ENCODE measurements at places on chromosomes 16 and 17.

DNA sequence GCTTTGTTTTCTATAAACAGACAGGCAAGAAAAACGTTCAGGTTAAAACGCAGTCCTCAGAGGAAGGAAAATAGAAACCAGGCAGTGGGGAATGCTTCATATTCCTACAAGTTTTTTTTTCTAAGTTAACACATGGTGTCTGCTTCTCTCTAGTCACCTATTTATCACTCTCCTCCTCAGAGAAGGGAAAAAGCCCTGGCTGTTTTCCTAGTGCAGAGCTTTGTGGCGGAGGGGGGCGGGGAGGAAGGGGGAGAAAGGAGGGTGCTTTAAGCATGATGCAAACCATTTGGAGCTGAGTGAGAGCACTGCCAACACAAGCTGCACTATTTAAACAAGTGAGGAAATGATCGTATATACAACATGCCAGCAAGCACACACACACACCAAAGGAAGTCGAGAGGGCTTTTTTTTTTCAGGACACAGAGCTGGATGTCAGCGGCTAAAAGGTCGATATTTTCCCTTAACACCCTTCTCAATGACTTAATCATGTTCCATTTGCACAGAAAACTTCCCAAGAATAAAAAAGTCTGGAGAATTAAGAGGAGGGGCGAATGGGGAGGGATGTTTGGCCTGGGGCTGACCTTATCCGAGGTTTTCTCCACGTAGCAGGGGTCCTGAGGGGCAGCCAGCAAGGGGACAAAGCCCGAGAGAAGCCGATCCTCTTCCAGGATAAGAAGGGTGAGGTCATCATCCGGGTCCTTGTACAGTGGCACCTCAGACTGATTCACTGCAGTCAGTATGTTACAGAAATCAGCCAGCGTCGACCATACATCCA is 117.4 kb downstream of the HIC1 start:
- DNase-seq, result peak; percentile 97

DNA sequence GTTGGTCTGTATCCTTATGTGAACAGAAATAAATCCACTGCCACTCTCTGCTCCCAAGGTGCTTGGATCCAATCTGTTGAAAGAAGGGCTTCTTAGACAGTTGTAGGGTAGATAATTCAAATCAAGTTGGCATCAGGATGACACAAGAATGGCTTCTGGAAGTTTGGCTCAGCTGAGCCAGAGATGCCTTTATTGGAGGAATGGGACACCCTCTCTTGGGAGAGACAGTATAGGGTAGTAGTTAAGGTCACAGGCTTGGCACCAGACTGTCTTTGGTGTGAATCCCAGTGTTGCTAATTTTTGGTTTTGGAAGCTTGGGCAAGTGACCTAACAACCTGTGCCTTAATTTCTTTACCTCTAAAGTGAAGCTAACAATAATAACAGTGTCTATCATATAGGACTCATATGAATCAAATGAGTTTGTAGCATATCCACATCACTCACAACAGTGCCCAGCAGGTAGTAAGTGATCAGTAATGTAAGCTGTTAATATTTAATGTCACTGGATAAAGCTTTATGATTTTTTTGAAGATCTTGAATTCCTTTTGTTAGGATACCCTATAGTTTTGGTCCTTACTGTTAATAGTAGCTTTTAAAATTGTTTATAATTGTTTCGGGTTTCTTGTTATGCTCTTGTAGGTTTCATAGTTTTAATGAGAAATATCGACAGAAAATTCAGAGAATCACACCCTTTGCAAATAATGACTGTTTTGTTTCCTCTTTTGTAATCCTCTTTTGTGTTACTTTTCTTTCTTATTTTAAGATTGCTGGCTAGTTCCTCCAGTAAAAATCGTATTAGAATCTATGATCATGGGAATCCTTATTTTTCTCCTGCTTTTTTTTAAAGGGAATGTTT is 19.1 kb downstream of the ZNRF1 start:
- DNase-seq, result no peak

DNA sequence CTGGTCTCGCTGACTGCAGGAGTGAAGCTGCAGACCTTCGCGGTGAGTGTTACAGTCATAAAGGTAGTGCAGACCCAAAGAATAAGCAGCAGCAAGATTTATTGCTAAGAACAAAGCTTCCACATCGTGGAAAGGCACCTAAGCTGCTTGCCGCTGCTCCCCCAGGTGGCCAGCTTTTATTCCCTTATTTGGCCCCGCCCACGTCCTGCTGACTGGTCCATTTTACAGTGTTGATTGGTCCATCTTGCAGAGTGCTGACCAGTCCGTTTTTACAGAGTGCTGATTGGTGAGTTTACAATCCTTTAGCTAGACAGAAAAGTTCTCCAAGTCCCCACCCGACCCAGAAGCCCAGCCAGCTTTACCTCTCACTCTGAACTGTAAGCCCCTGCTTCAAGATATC is 227.8 kb downstream of the ABCC12 start:
- DNase-seq, result no peak

GRCh38 chr17:48757524-48757961 is 29.0 kb upstream of the HOXB13 start:
- no peak for DNase-seq

DNA sequence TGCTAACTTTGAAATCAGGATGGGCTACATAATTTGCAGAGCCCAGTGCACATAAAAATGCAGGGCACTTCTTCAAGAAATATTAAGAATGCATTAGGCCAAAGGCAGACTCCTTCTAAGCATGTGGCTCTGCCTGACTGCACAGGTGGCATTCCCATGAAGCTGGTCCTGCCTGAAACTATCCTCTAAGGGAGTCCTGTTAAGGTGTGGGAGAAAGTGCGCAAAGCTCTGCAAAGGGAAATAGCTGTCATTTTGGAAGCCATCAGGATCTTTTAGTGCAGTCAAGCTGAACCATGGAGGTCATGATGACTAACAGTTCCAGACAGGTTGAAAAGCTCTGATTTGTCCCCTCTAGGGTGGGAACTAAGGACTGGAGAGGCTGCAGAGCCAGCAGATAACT is 41.9 kb upstream of the CRHR1 start:
- no peak for DNase-seq

DNA sequence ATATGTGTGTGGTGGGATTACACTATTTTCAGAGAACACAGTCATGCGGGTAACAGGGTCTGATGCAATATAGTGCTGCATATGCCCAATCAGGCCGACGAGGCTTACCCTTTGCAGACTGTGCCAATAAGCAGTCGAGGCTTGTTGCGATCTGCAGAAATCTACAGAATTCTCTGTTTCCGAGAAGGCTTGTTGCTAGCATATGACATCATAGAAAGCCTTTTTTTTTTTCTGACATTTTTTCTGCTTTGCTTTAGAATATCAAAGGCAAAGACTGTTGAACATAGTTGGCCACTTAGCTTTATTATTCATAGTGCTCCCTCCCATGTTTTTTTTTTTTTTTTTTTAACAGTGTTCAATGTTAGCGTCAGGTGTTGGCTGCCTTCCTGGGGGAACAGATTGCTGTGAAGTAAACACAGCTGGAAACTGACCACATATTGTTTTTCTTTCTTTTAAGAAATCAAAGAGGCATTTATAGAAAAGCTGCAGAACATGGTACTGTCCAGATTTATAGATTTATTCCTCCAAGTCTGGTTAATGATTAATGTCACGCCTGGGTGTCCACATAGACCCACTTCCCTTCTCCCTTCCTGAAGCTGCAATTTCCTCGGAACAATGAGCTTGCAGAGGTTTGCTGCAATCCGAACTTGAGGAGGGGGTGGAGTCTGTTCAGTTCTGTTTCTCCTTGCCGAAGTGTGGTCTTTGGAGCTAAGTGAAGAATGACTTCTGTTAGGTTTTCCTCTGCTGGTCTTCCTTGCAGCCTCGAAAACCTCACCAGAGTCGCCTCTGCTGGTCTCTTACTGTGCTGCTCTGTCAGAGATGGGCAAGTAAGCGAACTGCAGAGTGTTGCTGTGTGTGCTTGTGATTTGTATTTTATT is 87.3 kb downstream of the MAP2K6 start:
- DNase-seq, result peak; percentile 71

- no peak for DNase-seq
Observed at GRCh38 chr17:46994993-46995392, 15.9 kb upstream of the RPRML start.

GRCh38 chr16:35170610-35171009 is 1711.2 kb downstream of the TP53TG3F start:
- DNase-seq, result no peak

GRCh38 chr16:68257251-68257905 is 6.9 kb upstream of the SLC7A6 start:
- no peak for DNase-seq

GRCh38 chr16:79480056-79480455 is 120.5 kb downstream of the MAF start:
- no peak for DNase-seq

DNA sequence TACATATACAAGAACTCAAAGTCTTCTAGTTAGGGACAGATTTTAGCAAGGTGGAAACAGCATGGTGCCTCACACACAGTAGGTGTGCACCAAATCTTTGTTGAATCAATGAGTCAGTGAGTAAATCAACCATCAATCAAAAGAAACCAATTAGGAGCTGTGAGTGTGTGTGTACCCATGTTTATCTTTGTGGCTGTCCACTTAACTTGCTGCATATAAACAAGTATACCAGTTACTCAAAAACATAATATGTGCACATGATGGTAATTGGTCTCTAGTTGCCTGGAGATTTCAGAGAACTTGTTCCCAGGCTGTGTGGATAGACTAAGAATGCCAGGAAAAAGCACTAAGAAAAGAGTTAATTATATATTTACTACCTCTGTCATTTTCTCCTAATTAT is 272.2 kb upstream of the CCL2 start:
- DNase-seq, result no peak

- DNase-seq, result peak; percentile 12
Observed at GRCh38 chr16:62225675-62226074, 189.4 kb upstream of the CDH8 start.

DNA sequence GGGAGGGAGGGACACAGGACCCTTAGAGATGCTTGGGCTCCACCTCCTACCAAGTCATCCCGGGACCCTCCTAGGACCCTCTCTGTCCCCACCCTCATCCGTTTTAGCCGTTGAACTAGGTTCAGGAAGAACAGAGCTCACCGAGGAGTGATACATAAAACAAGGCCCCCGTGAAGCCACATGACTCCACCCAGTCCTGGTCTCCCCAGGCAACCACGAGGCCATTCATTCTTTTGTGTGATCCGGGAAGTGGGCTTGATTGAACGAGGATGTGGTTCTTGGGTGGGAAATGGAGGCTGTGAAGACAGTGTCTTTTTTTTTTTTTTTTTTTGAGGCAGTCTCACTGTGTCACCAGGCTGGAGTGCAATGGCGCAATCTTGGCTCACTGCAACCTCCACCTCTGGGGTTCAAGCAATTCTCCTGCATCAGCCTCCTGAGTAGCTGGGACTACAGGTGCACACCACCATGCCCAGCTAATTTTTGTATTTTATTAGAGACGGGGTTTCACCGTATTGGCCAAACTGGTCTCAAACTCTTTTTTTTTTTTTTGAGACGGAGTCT is 14.8 kb downstream of the TRARG1 start:
- no peak for DNase-seq

DNA sequence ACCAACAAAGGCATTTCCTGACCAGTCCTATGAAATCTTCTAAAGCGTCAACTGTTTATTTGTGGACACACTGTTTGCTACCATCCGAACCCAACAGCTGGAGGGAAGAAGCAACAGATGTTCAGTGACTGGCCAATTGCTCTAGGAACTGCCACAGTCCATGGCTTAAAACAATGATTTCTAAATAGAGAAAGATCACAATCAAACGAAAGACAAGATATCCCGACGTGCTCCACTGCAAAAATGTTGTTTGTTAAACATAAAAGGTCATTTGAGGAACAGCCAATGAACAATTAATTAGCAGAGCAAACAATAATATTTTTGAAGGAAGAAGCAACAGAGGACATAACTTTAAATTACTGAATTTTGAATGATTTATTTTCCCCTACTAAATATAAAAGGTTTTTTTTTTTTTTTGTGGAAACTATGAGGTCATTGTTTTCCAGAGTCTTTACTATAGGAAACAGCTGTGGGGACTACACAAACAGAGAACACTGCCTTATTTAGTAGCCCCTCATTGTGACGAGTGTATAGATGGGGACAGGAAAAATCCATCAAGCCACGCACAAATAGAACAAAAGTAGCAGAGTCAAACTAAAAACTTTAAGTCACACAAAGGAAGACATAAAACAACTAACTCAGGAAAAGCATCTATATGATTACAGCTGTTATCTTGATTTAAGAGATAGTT is 17.2 kb downstream of the USP31 start:
- no peak for DNase-seq

GRCh38 chr16:83238949-83239691 is 568.7 kb upstream of the HSBP1 start:
- no peak for DNase-seq

DNA sequence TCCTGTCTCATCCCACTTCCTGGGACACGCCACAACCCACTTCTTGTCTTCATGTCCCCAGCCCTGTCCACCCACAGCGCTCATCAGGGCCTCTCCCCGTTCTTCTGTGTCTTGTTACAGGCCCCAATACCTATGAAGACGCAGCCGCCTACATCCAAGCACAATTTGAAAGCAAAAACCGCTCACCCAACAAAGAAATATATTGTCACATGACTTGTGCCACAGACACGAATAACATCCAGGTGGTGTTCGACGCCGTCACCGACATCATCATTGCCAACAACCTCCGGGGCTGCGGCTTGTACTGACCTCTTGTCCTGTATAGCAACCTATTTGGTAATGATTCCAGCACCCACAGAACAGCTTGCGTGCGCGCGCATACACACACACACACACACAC is 70.6 kb downstream of the AMFR start:
- no peak for DNase-seq

- no peak for DNase-seq
Observed at GRCh38 chr16:2953706-2954627, 10.1 kb upstream of the KREMEN2 start.

- DNase-seq, result no peak
Observed at GRCh38 chr16:530111-530817, 2.8 kb downstream of the CAPN15 start.

GRCh38 chr17:28957992-28958355 is 6.7 kb upstream of the PHF12 start:
- no peak for DNase-seq

DNA sequence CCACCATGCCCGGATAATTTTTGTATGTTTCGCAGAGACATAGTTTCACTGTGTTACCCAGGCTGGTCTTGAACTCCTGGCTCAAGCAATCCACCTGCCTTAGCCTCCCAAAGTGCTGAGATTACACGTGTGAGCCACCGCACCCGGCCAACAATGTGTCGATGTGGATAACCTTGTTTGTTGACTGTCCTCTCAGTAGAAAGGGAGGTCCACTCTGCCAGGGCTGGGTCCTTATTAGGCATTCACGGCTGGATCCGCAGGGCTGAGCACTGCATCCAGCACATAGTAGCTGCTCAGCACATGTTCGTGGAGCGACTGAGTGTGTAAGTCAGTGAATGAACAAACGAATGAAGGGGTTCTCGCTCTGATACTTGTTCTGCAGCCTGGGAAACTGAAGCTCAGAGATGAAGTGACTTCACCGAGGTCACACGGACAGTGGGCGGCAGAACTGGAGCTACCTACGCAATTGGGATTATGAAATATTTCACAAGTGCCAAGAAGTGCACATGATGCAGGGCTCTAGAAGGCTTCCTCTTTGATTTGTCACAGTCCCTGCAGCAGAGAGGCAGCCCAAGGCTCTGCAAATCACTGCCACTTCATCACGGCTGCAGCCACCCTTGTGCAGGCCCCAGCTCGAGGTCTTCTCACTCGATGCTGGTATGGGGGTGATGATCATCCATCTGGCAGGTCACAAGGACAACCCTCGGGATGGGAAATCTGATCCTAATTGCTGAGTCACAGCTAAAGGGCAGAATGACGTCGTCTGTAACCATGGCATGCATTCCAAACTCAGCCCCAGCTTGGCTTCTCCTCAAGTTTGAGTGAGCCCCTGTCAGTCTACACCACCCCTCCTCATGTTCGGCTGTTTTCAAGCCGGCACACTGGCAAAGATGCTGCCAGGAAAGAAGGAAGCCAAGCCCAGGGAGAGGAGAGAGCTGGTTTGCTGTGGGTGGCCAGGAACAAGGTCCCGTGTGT is 28.0 kb upstream of the SNN start:
- DNase-seq, result peak; percentile 84

Data from fibroblast of skin of left biceps (primary cell).